ENCODE measurements at places on chromosomes 16 and 17. TPM values are rescaled to one million over a fixed set of nuclear protein-coding genes. Genes with fewer than 3 reads are reported as not detected.

CDR2 gene
- 40.0 TPM for total RNA-seq

FNDC8 gene
- total RNA-seq: not detected

CHMP6 gene
- 25.9 TPM for total RNA-seq

UMOD gene
- not detected for total RNA-seq

FKBP10 gene
- total RNA-seq: 134 TPM

KRT24 gene
- not detected for total RNA-seq

METTL26 gene
- 43.3 TPM for total RNA-seq

CNGB1 gene
- not detected for total RNA-seq

All from posterior vena cava (tissue), 2 donors.